Activated CD4-positive, alpha-beta T cell treated with anti-CD3 and anti-CD28 coated beads for 48 hours (primary cell): ENCODE measurements at places on chromosomes 7 and 10.

- DNase-seq, result peak; percentile 45
Measured at GRCh38 chr7:107147464-107148393, 21.1 kb upstream of the HBP1 start.

GRCh38 chr10:80590585-80591125, 53.0 kb downstream of the SH2D4B start:
- no peak for DNase-seq

GRCh38 chr10:13920031-13920430, 333.3 kb downstream of the PRPF18 start:
- DNase-seq, result no peak

- DNase-seq, result no peak
Measured at GRCh38 chr10:44292390-44293002, 92.4 kb downstream of the CXCL12 start.

DNA sequence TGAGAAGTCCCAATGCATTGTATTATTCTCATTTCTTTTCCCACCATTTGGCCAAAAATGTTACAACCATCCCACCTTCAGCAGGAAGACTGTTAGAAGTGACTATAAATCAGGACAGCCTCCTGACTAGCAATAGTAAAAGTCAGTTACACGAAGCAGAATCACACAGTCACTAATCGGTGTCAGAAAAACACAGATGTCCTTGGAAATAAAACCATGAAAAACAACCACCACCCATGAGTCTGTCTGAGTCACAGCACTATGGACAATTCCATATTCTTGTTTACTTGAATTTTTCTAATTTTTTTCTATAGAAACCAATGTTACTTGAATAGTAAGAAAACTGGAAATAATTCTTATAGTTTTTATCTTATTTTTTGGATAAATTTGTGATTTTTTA, 81.9 kb upstream of the FRMD4A start:
- no peak for DNase-seq
